ENCODE measurements at places on chromosomes 11 and 22. TPM values are rescaled to one million over a fixed set of nuclear protein-coding genes. Genes with fewer than 3 reads are reported as not detected.

Gene ARHGAP42
- total RNA-seq = 0.22 TPM

- no peak for DNase-seq
- no peak overlapping the region for H3K4me3 ChIP-seq
- no peak overlapping the region for H3K27ac ChIP-seq
- H3K27me3 ChIP-seq = no peaks in the 10 kb centered on the region
- H3K36me3 ChIP-seq = no peaks in the 10 kb centered on the region
These were observed 104.3 kb downstream of the GAB2 start for GRCh38 chr11:78313181-78313795.

Gene FAM76B
- 49.8 TPM for total RNA-seq

DNA sequence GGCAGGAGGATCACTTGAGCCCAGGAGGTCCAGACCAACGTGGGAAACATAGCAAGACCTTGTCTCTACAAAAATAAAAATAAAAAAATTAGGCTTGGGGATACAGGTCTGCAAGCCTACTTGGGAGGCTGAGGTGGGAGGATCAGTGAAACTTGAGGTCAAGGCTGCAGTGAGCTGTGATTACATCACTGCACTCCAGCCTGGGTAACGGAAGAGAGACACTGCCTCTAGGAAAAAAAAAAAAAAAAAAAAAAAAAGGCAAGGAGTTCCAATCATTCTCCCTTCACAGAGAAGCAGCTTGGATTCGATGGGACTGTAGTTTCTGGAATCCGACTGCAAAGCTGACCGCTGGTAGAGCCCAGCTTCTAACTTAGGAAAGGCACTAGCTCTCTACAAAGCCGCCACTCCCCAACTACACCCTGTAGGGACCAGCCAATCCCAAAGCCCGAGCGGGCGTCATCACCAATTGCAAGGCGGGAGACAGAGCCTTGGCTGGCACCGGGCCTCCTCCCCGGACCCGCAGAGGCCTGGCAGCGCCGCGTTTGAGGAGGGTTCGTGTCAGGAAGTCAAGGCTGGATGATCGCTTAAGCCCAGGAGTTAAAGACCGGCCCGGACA is 716 bp upstream of the DDB2 start:
- H3K27ac ChIP-seq = peak overlapping the region; percentile 99
- DNase-seq = peak; percentile 86
- H3K4me3 ChIP-seq = peak overlapping the region; percentile 97
- H3K27me3 ChIP-seq = no peaks in the 10 kb centered on the region
- peaks cover 25% of the 10 kb centered on the region for H3K4me1 ChIP-seq

DNA sequence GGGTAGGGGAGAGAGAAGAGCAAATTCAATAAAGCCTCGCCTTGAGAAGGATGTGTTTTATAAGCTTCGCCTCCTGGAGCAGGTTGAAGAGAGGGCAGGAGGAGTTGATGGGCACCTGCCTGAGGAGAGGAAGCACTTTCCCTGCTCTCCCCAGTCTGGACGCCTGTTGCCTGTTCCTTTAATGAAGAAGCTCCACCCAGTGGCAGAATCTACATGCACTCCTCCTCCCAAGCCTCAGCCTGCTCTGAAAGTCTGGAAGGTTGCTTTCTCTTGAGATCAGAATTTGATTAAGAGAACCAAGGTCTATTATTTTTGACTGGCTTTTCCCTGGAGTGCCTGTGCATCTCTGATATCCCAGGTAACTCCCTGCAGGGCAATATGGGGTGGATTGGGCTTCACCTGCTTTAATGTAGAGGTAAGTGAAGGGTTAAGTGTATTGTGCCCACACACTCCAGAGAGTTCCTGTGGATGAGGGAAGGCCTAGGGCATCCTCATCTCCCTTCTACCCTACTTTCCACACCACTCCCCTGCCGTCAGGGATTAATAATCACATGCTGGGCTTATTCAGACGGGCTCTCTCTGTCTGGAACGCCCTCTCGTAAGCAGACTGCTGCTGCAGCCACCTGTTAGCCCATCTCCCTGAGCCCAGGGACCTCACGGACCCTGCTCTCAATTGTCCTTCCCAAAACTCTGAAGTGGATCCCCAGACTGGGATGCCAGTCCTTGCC is 22.3 kb downstream of the NTM start:
- no peak overlapping the region for H3K27ac ChIP-seq
- no peaks in the 10 kb centered on the region for H3K4me1 ChIP-seq
- no peak for DNase-seq
- H3K36me3 ChIP-seq = no peaks in the 10 kb centered on the region
- H3K27me3 ChIP-seq = no peaks in the 10 kb centered on the region

- peak; percentile 61 for DNase-seq
- H3K27me3 ChIP-seq = no peaks in the 10 kb centered on the region
- H3K4me1 ChIP-seq = peaks cover 5% of the 10 kb centered on the region
- H3K27ac ChIP-seq = no peak overlapping the region
- no peak overlapping the region for H3K4me3 ChIP-seq
These were observed 99.4 kb downstream of the MIAT start for GRCh38 chr22:26756675-26757293.

DNA sequence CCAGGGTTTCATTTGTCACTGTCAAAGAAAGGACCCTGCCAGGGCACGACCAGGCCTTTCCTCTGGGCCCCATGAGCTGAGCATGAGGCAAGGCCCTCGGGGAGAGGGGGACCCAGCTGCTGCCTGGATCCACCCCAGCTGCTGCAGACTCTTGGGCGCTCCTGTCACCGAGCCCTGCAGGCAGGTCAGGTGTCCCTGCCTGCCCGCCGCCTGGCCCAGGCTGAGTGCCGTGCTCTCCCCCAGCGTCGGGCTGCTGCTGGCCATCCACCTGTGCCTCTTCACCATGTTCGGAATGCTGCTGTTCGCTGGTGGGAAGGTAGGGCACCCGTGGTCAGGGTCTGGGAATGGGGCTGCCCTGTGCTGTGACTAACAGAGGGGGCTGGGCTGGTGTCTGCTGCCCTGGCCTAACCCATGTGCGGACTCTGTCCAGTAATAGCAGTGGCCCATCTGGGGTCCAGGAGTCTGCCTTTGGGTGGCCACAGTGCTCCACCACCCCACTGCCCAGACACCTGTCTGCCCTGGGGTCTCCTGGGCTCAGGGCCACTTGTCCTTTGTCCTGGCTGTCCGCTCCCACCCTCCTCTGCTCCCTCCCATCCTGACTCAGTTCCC is 15.0 kb downstream of the TPCN2 start:
- no peak overlapping the region for H3K4me3 ChIP-seq
- no peak for DNase-seq
- H3K27me3 ChIP-seq = no peaks in the 10 kb centered on the region
- no peak overlapping the region for H3K27ac ChIP-seq

DNA sequence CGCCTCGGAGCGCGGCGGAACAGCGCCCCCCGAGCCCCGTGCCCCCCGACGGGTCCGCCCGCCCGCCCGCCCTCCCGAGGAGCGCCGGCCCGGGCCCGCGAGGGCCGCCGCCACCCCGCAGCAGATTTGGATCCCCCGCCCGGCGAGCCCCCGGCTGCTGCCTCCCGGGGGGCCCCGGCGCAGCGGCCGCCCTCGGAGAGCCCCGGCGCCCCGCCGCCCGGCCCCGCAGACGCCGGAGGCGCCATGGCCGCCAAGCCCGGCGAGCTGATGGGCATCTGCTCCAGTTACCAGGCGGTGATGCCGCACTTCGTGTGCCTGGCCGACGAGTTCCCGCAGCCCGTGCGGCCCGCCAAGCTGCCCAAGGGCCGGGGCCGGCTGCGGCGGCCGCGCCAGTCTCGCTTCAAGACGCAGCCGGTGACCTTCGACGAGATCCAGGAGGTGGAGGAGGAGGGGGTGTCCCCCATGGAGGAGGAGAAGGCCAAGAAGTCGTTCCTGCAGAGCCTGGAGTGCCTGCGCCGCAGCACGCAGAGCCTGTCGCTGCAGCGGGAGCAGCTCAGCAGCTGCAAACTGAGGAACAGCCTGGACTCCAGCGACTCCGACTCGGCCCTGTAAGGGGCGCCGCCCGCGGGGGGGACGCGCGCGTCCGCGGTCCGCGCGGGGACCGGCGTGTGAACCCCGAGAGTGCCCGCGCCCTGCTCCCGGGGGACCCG is 380 bp downstream of the C11orf96 start:
- DNase-seq = peak; percentile 21
- peaks cover 2% of the 10 kb centered on the region for H3K36me3 ChIP-seq
- peak overlapping the region; percentile 63 for H3K4me3 ChIP-seq
- H3K4me1 ChIP-seq = peaks cover 14% of the 10 kb centered on the region

Gene JRKL
- total RNA-seq = 9.7 TPM

GRCh38 chr11:132206993-132207392 is 836.6 kb downstream of the NTM start:
- H3K4me1 ChIP-seq = no peaks in the 10 kb centered on the region
- no peak overlapping the region for H3K4me3 ChIP-seq
- DNase-seq = no peak
- no peaks in the 10 kb centered on the region for H3K36me3 ChIP-seq

Gene GRIK4
- 0.43 TPM for total RNA-seq

GRCh38 chr22:44698531-44699421 is 3.2 kb upstream of the PRR5 start:
- peaks cover 19% of the 10 kb centered on the region for H3K4me1 ChIP-seq
- no peak for DNase-seq
- no peak overlapping the region for H3K4me3 ChIP-seq
- H3K27me3 ChIP-seq = no peaks in the 10 kb centered on the region

Gene IFT27
- total RNA-seq = 17.3 TPM

Gene CHADL
- 0.39 TPM for total RNA-seq

DNA sequence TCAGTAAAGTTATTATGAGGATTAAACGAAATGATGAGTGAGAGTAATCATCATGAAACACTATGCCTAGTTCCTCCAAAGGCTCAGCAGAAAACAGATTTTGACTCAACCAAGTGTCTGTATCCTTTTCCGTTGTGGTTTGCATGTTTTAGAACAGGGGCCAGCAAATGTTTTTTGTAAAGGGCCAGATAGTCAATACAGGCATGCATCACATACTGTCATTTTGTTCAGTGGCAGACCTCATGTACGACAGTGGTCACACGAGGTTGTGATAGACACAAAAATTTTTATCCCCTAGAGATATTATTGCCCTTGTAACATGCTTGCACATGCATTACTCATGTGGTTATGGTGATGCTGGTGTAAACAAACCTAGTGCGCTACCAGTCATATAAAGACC is 81.9 kb upstream of the SLC25A18 start:
- H3K27ac ChIP-seq = no peak overlapping the region
- no peak for DNase-seq
- no peaks in the 10 kb centered on the region for H3K4me1 ChIP-seq

Gene CTTN
- total RNA-seq = 11.3 TPM

DNA sequence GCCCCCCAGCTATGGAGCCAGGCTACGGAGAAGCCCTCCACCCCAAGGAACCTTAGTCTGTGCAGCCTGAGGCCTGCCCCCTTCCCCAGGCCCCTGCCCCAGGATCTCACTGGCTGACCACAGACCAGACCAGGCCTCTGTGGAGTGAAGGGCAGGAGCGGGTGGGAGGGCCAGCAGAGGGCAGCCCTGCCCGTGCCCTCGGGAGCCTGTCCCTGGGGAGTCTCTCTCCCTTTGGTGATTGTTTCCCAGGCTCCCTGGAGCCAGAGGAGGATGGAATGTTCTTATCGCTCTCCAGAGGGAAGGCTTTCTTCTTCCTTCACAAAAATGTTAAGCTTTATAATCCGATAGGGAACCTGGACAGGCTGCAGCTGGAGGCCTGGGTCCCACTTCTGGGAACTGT is 455.3 kb downstream of the SOX6 start:
- H3K4me3 ChIP-seq = no peak overlapping the region
- no peaks in the 10 kb centered on the region for H3K36me3 ChIP-seq
- no peak overlapping the region for H3K27ac ChIP-seq
- no peaks in the 10 kb centered on the region for H3K4me1 ChIP-seq
- DNase-seq = no peak
